Naive thymus-derived CD8-positive, alpha-beta T cell (primary cell): ENCODE measurements at places on chromosomes 12 and 14. TPM values are rescaled to one million over a fixed set of nuclear protein-coding genes. Genes with fewer than 3 reads are reported as not detected.
A peak's percentile ranks its signal among the peaks of the same experiment; 100 is the strongest.

- no peaks in the 10 kb centered on the region for H3K27me3 ChIP-seq
- no peak overlapping the region for H3K27ac ChIP-seq
- no peak for DNase-seq
- H3K4me3 ChIP-seq = no peak overlapping the region
- H3K4me1 ChIP-seq = no peaks in the 10 kb centered on the region
Measured at GRCh38 chr14:27427796-27428195, 830.0 kb upstream of the NOVA1 start.

DNA sequence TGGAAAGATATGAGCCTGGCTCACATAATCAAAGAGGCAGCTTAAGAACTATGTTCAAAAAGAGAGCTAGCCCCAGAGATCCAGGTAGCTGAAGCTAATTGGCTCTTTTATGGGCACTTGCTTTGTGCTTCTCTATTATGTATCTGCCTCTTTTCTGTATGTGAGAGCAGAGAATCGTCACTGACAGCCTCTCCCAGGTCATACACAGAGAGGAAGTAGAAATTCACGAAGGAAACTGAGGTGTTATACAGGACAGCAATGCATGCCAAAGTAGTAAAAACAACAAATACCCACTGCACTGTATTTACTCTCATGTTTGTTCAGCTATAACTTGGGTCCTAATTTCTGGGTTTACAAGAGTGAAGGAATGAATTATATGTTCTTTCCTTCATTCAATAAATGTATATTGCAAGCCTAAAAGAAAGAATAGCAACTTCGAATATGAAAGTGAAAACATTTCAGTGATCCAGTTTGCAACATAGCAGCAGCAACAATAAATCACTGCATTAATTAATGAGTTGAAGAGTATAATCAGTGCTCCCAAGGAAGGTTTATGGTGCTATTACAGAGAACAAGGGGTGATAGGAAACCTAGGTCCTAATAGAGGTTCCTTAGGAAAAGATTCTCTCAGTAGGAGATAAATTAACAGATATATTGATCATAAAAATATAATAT lies 47.1 kb upstream of the ATXN7L3B start:
- no peaks in the 10 kb centered on the region for H3K36me3 ChIP-seq
- H3K27me3 ChIP-seq = peaks cover 1% of the 10 kb centered on the region
- peak overlapping the region; percentile 57 for H3K4me3 ChIP-seq
- DNase-seq = no peak
- peaks cover 17% of the 10 kb centered on the region for H3K4me1 ChIP-seq

GRCh38 chr12:104177663-104178501 lies 37.7 kb upstream of the TXNRD1 start:
- no peaks in the 10 kb centered on the region for H3K36me3 ChIP-seq
- no peaks in the 10 kb centered on the region for H3K27me3 ChIP-seq
- DNase-seq = no peak

DNA sequence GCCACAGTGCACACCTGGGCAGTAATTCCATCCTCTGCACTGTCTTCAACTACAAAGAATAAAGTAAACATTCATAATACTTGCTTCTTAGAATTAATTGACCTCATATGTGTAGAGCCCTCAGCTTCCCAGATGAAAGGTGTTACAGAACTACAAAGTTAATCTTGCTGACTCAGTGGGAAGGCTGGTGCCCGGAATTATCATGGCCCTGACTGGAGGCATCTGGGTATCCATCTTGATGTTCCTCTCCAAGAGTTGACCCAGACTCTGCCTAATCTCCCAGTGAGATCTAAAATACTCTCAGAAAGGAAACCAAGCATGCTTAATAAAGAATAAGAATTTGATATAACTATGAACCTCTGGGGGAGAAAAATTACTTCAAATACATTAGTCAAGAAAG lies 147.0 kb upstream of the ARID2 start:
- H3K27me3 ChIP-seq = peaks cover 2% of the 10 kb centered on the region
- H3K4me1 ChIP-seq = no peaks in the 10 kb centered on the region
- no peak for DNase-seq

- H3K27me3 ChIP-seq = peaks cover 5% of the 10 kb centered on the region
- H3K36me3 ChIP-seq = no peaks in the 10 kb centered on the region
- no peak for DNase-seq
- H3K4me1 ChIP-seq = peaks cover 3% of the 10 kb centered on the region
- no peak overlapping the region for H3K27ac ChIP-seq
Measured at GRCh38 chr14:21642683-21643082, 7.9 kb upstream of the OR10G2 start.

DNA sequence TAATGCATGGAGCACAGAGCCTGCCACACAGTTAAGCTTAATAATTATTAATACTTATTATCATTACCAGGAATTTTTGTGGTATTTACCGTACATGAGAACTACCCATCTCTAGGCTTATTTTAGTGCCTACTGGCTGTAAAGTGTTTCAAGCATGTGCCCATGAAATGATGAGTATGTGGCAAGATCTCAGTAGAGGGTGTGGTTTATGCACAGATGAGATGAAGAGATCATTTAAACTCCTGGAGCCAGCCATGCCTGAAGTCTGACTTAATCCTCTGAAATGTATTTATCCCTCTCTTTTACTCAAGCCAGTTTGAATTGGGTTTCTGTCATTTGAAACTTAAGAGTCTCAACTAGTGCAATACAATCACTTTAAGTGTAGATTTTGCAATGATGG lies 60.2 kb downstream of the DAO start:
- H3K36me3 ChIP-seq = no peaks in the 10 kb centered on the region
- no peak overlapping the region for H3K27ac ChIP-seq
- H3K4me3 ChIP-seq = no peak overlapping the region
- no peak for DNase-seq

- peaks cover 6% of the 10 kb centered on the region for H3K4me1 ChIP-seq
- no peaks in the 10 kb centered on the region for H3K36me3 ChIP-seq
- no peaks in the 10 kb centered on the region for H3K27me3 ChIP-seq
- no peak for DNase-seq
- no peak overlapping the region for H3K27ac ChIP-seq
- H3K4me3 ChIP-seq = no peak overlapping the region
Measured at GRCh38 chr12:92933606-92934005, 4.5 kb upstream of the EEA1 start.

DNA sequence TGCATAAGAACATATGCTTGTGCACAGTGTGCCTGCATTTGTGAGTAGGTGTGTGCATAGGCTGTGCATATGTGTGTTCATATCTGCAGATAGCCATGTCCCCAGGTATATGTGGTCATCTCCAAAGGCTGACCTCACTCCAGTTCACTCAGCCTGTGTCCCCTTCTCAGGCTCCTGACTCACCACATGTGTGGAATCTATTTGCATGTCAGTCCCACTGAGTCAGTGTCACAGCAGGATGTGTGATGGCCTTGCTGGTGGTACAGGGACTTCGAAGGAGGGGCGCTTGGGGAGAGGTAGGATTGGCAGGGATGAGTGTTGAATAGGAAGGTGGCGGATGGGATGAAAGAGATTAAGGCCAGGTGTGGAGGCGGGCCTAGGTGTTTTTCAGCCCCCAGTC lies 35.5 kb downstream of the KRT80 start:
- H3K4me3 ChIP-seq = no peak overlapping the region
- peak overlapping the region; percentile 79 for H3K27ac ChIP-seq
- H3K27me3 ChIP-seq = peaks cover 8% of the 10 kb centered on the region
- no peak for DNase-seq
- no peaks in the 10 kb centered on the region for H3K36me3 ChIP-seq

- H3K4me3 ChIP-seq = no peak overlapping the region
- no peaks in the 10 kb centered on the region for H3K27me3 ChIP-seq
- peaks cover 27% of the 10 kb centered on the region for H3K36me3 ChIP-seq
- no peak overlapping the region for H3K27ac ChIP-seq
- DNase-seq = no peak
- peaks cover 3% of the 10 kb centered on the region for H3K4me1 ChIP-seq
Measured at GRCh38 chr14:73365727-73366126, 92.6 kb downstream of the NUMB start.

DNA sequence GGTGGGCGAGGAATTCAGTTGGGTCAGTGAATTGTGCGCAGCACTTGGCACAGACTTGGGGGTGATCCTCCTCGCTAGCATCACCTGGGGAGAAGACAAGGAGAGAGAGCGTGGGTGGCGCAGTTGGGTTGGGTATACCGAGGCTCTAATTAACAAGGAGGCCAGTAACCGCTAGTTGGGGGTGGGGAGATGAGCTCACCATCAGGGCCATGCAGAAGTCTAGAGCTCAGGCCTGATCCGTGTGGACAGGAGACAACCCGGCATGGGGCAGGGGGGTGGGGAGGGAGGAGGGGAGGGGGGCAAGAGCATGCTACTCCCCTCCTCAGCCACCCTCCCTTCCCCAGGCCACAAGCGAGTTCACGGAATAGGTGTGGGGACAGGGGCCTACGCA lies 580 bp downstream of the SALL2 start:
- H3K4me3 ChIP-seq = peak overlapping the region; percentile 90
- H3K27me3 ChIP-seq = no peaks in the 10 kb centered on the region
- no peaks in the 10 kb centered on the region for H3K36me3 ChIP-seq

GRCh38 chr12:103877934-103878510 lies 37.0 kb upstream of the NT5DC3 start:
- no peaks in the 10 kb centered on the region for H3K27me3 ChIP-seq
- H3K4me1 ChIP-seq = peaks cover 18% of the 10 kb centered on the region

DNA sequence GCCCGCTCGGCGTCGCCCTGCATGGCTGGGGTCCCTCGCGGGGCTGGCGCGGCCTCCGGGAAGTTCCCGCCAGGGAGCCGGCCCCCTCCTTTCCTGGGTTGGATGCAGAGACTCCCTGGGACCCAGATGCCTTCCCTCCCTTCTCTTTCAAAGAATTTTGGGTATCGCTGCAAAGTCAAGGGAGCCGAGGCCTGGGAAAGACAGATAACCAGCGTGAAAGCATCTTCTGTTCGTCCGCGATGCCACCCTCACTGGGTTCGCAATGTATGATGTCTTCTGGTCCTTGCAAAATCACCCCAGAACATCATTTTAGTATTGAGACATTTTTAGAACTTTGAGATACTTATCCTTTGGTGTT lies 451 bp downstream of the IRAK3 start:
- peaks cover 46% of the 10 kb centered on the region for H3K27me3 ChIP-seq
- no peak for DNase-seq
- peak overlapping the region; percentile 80 for H3K4me3 ChIP-seq

GRCh38 chr14:95531473-95531872 lies 3.4 kb upstream of the GLRX5 start:
- no peaks in the 10 kb centered on the region for H3K27me3 ChIP-seq
- H3K4me1 ChIP-seq = peaks cover 56% of the 10 kb centered on the region
- DNase-seq = no peak
- H3K27ac ChIP-seq = no peak overlapping the region
- H3K4me3 ChIP-seq = no peak overlapping the region

- H3K27ac ChIP-seq = peak overlapping the region; percentile 84
- H3K36me3 ChIP-seq = no peaks in the 10 kb centered on the region
- H3K27me3 ChIP-seq = no peaks in the 10 kb centered on the region
- no peak for DNase-seq
- H3K4me3 ChIP-seq = no peak overlapping the region
Measured at GRCh38 chr12:117053050-117053400, 46.2 kb downstream of the TESC start.

DNA sequence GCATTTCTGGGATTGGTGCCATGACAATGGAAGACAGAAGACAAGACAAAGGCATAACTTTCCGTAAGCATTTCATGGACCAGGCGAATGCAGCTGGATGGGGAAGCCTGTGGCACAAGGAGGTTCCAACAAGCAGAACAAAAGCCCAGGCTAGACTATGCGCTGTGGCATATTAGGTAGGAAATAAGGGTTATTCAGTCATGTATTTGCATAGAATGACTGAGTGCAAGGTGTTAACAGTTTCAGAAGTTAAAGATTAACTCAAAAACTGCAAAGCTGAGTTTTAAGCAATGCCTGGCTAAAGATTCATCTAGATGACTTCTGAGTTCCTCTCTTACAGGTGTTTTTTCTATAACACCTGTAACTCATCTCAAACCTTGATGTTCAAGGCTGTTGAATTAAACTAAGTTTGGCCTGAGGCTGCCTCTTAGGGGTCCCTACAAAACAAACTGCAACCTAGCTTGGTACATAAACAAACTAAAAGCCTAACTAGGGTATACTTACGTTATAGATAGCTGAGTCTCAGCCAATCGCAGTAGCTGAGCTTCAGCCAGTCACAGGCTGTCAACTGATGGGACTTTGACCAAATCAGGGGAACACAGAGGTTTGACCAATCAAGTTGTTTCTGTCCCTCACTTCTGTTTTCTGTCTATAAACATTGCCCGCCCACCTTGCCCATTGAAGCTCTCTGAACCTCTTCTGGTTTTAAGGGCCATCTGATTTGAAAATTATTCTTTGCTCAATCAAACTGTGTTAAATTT lies 52.2 kb upstream of the PLBD1 start:
- H3K27ac ChIP-seq = no peak overlapping the region
- H3K36me3 ChIP-seq = no peaks in the 10 kb centered on the region
- DNase-seq = no peak
- H3K4me3 ChIP-seq = no peak overlapping the region
- peaks cover 13% of the 10 kb centered on the region for H3K4me1 ChIP-seq

GRCh38 chr12:70317781-70318180 lies 48.3 kb upstream of the KCNMB4 start:
- H3K27me3 ChIP-seq = no peaks in the 10 kb centered on the region
- DNase-seq = no peak
- H3K4me3 ChIP-seq = no peak overlapping the region
- no peak overlapping the region for H3K27ac ChIP-seq

- H3K4me1 ChIP-seq = no peaks in the 10 kb centered on the region
- no peak for DNase-seq
- H3K4me3 ChIP-seq = no peak overlapping the region
- no peaks in the 10 kb centered on the region for H3K27me3 ChIP-seq
- no peak overlapping the region for H3K27ac ChIP-seq
Measured at GRCh38 chr14:40850191-40850590, 756.5 kb upstream of the LRFN5 start.

GRCh38 chr14:22974530-22975313 lies 7.6 kb downstream of the AJUBA start:
- no peak for DNase-seq
- H3K4me3 ChIP-seq = no peak overlapping the region
- no peaks in the 10 kb centered on the region for H3K4me1 ChIP-seq
- no peaks in the 10 kb centered on the region for H3K36me3 ChIP-seq

DNA sequence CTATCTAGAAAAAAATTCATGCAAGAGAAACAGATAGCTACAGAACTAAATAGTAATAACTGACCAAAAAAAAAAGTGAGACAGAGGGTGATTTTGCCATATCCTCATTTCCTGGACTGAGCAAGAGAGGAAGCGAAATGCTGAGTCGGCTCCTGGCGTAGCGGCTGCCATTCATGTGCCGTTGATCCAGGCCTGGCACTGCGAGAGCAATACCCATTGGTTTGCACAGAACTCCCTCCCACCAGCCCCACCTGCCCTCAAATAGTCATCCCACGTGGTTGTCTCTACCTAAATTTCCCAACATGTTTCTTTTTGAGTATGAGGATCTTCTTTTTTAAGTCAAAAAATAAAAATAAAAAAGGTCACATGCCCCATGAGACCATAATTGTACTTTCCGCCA lies 9.4 kb upstream of the WNT5B start:
- peaks cover 5% of the 10 kb centered on the region for H3K27me3 ChIP-seq
- H3K27ac ChIP-seq = no peak overlapping the region
- no peak for DNase-seq
- no peak overlapping the region for H3K4me3 ChIP-seq
- H3K36me3 ChIP-seq = no peaks in the 10 kb centered on the region

GRCh38 chr12:109758426-109759420 lies 45.1 kb downstream of the FAM222A start:
- peaks cover 3% of the 10 kb centered on the region for H3K4me1 ChIP-seq
- DNase-seq = no peak
- H3K27ac ChIP-seq = no peak overlapping the region
- no peak overlapping the region for H3K4me3 ChIP-seq

- H3K27ac ChIP-seq = no peak overlapping the region
- peaks cover 22% of the 10 kb centered on the region for H3K27me3 ChIP-seq
- H3K4me3 ChIP-seq = no peak overlapping the region
- DNase-seq = no peak
Measured at GRCh38 chr12:47947341-47947740, 16.1 kb upstream of the TMEM106C start.

The PPP1R36 gene
- total RNA-seq = not detected

The RPS6KL1 gene
- total RNA-seq = 6.4 TPM

The YAF2 gene
- 42.8 TPM for total RNA-seq

The JDP2 gene
- 1.0 TPM for total RNA-seq

The CARMIL3 gene
- total RNA-seq = not detected

The ERGIC2 gene
- total RNA-seq = 62.9 TPM
